ENCODE measurements at places on chromosomes 3 and 15. TPM values are rescaled to one million over a fixed set of nuclear protein-coding genes. Genes with fewer than 3 reads are reported as not detected.

The LRTM1 gene
- total RNA-seq = not detected

The MED12L gene
- 3.0 TPM for total RNA-seq

The SNX33 gene
- total RNA-seq = 2.2 TPM

The HRH1 gene
- 1.4 TPM for total RNA-seq

The ST8SIA2 gene
- not detected for total RNA-seq

- H3K4me1 ChIP-seq = peaks cover 24% of the 10 kb centered on the region
- no peaks in the 10 kb centered on the region for H3K36me3 ChIP-seq
- DNase-seq = peak; percentile 58
- peak overlapping the region; percentile 77 for H3K4me3 ChIP-seq
Measured at GRCh38 chr3:184524981-184525336, 36.6 kb upstream of the EPHB3 start.

GRCh38 chr3:185744997-185745843, 79.6 kb downstream of the IGF2BP2 start:
- H3K36me3 ChIP-seq = no peaks in the 10 kb centered on the region
- H3K4me3 ChIP-seq = no peak overlapping the region
- H3K4me1 ChIP-seq = peaks cover 5% of the 10 kb centered on the region
- peaks cover 2% of the 10 kb centered on the region for H3K27me3 ChIP-seq
- H3K27ac ChIP-seq = no peak overlapping the region

- no peak overlapping the region for H3K4me3 ChIP-seq
- H3K36me3 ChIP-seq = no peaks in the 10 kb centered on the region
- peaks cover 9% of the 10 kb centered on the region for H3K27me3 ChIP-seq
- H3K4me1 ChIP-seq = peaks cover 14% of the 10 kb centered on the region
Measured at GRCh38 chr3:18241837-18242236, 183.3 kb downstream of the SATB1 start.

DNA sequence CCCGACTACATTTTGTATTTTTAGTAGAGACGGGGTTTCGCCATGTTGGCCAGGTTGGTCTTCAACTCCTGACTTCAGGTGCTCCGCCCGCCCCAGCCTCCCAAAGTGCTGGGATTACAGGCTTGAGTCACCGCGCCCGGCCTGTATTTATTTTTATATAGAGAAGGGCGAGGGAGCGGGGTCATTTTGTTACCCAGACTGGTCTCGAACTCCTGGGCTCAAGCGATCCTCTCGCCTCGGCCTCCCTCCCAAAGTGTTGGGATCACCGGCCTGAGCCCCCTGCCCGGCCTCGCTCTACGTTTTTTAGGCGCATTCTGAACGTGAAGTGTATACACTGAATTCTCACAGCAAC, 514 bp upstream of the PPP4R2 start:
- DNase-seq = no peak
- peak overlapping the region; percentile 93 for H3K27ac ChIP-seq
- peak overlapping the region; percentile 85 for H3K4me3 ChIP-seq
- H3K4me1 ChIP-seq = peaks cover 31% of the 10 kb centered on the region

DNA sequence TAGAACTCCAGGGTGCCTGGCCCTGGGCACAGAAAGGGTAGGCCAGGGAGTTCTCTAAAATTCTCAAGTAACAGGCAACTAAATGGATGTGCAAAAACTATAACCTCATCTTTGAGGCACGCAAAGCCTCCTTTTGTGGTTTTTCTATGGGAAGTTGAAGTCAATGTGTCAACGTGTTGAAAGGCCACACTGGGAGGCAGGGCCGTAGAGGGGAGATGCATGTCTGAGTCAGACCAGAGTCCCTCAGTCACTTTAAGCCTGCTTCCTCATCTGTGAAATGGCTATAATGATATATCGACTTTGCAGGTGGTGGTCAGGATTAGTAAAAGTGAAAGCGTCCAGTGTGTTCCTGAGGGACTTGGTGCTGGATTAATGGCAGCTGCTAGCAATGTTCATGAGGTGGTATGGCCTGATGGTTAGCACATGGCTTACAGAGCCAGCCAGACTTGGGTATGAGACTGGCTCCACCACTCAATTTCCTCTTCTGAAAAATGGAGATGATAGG, 17.0 kb downstream of the TGM5 start:
- no peak overlapping the region for H3K4me3 ChIP-seq
- no peak overlapping the region for H3K27ac ChIP-seq
- peak; percentile 52 for DNase-seq
- peaks cover 12% of the 10 kb centered on the region for H3K27me3 ChIP-seq
- H3K4me1 ChIP-seq = peaks cover 25% of the 10 kb centered on the region

- H3K36me3 ChIP-seq = no peaks in the 10 kb centered on the region
- H3K4me1 ChIP-seq = no peaks in the 10 kb centered on the region
- no peak for DNase-seq
- H3K27me3 ChIP-seq = no peaks in the 10 kb centered on the region
Measured at GRCh38 chr15:35246451-35246850, 161.4 kb upstream of the NANOGP8 start.

DNA sequence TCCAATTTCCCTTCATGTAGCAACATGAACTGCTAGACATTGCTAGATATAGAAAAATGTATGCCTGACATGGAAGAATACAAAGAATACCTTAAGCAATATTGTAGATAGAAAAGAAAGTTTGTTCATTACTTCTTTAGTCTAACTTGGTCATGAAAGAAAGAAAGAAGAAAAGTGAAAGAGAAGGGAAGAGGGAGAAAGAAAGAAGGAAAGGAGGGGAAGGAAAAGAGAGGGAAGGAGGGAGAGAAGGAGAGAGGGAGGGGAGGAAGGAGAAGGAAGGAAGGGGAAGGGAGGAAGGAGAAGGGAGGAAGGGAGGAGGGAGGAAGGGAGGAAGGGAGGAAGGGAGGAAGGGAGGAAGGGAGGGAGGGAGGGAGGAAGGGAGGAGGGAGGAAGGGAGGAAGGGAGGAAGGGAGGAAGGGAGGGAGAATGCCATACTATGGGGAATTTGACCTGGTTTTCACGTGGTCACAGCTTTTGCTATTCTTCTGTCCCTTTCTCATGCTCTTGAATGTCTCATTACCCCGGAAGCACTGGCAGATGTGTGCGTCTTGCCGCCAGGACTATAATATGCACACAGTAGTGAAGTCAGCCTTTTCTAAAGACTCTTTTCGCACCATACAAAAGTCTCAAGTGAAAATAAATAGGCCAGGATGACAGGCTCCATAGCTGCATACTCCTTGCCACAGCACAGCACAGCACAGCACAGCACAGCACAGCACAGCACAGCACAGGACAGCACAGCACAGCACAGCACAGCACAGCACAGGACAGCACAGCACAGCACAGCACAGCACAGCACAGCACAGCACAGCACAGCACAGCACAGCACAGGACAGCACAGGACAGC, 78.2 kb downstream of the CHAC1 start:
- peaks cover 15% of the 10 kb centered on the region for H3K36me3 ChIP-seq
- no peak overlapping the region for H3K4me3 ChIP-seq
- peaks cover 3% of the 10 kb centered on the region for H3K4me1 ChIP-seq
- no peak overlapping the region for H3K27ac ChIP-seq
- no peak for DNase-seq

GRCh38 chr3:188544012-188544411, 390.1 kb downstream of the LPP start:
- no peak for DNase-seq
- H3K27ac ChIP-seq = no peak overlapping the region

DNA sequence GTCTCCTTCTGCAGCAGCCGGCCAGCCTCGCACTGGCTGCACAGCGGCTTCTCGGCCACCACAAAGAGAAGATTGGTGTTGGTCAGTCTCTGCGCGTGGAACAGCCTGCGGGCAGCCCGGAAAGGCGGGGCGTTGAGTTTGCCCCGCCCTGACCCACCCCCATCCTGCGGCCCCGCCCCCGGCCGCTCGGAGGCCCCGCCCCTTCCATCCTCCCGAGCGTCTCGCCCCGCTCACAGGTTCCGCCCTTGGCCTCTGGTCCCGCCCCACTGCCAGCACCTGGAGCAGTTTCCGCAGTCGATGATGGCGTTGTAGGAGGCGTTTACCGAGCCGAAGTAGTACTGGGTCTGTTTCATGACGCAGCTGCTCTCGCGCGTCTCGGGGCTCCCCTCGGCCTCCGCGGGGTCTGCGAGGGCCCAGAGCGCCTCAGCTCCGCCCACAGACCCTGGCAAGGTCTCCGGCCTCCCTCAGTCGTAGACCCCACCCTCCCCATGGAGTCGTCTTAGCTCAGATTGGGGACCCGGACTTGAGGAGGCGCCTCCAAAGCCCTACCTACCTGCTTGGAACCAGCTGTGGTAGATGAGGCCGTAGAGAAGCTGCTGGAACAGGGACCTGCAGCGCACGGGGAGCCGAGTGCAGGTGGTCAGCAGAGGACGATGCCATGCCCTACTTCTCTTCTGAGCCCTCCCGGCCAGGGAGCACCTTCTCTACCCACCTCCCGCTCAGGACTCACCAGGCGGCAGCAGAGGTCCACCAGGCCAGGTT, 5.9 kb upstream of the TMEM115 start:
- no peaks in the 10 kb centered on the region for H3K27me3 ChIP-seq
- peak; percentile 98 for DNase-seq
- H3K4me3 ChIP-seq = peak overlapping the region; percentile 72
- H3K36me3 ChIP-seq = no peaks in the 10 kb centered on the region
- peaks cover 13% of the 10 kb centered on the region for H3K4me1 ChIP-seq

- H3K4me1 ChIP-seq = no peaks in the 10 kb centered on the region
- peaks cover 56% of the 10 kb centered on the region for H3K36me3 ChIP-seq
- H3K4me3 ChIP-seq = no peak overlapping the region
- H3K27ac ChIP-seq = no peak overlapping the region
- no peaks in the 10 kb centered on the region for H3K27me3 ChIP-seq
Measured at GRCh38 chr15:70060214-70060992, 37.3 kb downstream of the TLE3 start.

- no peak overlapping the region for H3K4me3 ChIP-seq
- no peak overlapping the region for H3K27ac ChIP-seq
- peaks cover 2% of the 10 kb centered on the region for H3K27me3 ChIP-seq
- H3K36me3 ChIP-seq = no peaks in the 10 kb centered on the region
Measured at GRCh38 chr3:150277444-150277843, 130.7 kb upstream of the TSC22D2 start.

- H3K4me1 ChIP-seq = no peaks in the 10 kb centered on the region
Measured at GRCh38 chr3:22156868-22157267, 405.9 kb upstream of the ZNF385D start.

- H3K27ac ChIP-seq = peak overlapping the region; percentile 96
- DNase-seq = peak; percentile 23
- H3K4me3 ChIP-seq = peak overlapping the region; percentile 90
- peaks cover 17% of the 10 kb centered on the region for H3K4me1 ChIP-seq
- H3K27me3 ChIP-seq = no peaks in the 10 kb centered on the region
- H3K36me3 ChIP-seq = peaks cover 20% of the 10 kb centered on the region
Measured at GRCh38 chr15:34223904-34224596, 766 bp upstream of the EMC4 start.

DNA sequence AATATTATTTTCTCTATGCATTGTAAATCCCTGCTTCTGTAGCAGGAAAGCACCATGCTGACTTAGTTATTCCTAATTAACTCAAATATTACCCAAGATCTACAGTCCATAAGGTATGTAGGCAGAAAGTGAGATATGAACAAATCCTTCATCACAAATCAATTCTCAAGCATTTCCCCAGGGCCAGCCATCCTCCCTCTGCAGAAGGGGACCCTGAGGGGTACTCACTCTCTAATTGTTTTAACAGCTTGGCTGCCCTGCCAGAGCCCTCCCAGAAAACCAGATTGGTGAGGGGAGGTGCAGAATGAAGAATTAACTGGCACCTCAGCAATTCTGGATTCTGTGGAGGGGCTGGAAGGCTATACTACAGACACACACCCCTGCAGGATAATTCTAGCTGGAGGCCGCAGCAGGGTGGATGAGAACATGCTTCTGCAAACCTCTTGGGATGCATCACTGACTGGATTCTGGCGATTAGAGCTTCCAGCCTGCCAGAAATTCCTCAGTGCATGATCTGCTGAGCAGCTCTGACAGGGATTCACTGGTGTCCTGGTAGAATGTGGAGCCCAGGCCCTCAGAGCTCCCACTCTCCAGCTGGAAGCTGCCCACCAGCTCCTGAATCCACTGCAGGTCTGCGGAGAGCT, 88.6 kb upstream of the HERC1 start:
- H3K4me3 ChIP-seq = no peak overlapping the region
- H3K4me1 ChIP-seq = peaks cover 16% of the 10 kb centered on the region
- no peaks in the 10 kb centered on the region for H3K27me3 ChIP-seq
- H3K27ac ChIP-seq = no peak overlapping the region
- no peak for DNase-seq
- no peaks in the 10 kb centered on the region for H3K36me3 ChIP-seq

DNA sequence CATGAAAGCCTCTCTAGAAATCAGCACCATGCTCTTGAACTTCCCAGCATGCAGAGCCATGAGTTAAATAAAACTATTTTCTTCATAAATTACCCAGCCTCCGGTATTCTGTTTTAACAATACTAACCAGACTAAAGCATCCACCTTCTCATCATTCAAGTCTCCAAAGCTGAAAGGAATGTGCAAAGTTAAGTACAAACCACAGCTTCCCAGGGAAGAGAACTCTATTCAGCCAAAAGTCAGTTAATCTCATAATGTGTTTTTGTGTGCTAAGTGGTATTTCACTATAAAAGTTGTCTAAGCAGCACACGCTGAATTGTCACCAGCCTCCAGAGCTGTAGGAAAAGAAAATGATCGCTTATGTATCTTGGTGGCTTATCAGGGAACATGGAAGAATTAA, 135.5 kb upstream of the KCNH8 start:
- no peak overlapping the region for H3K27ac ChIP-seq
- no peak for DNase-seq
- H3K36me3 ChIP-seq = no peaks in the 10 kb centered on the region

DNA sequence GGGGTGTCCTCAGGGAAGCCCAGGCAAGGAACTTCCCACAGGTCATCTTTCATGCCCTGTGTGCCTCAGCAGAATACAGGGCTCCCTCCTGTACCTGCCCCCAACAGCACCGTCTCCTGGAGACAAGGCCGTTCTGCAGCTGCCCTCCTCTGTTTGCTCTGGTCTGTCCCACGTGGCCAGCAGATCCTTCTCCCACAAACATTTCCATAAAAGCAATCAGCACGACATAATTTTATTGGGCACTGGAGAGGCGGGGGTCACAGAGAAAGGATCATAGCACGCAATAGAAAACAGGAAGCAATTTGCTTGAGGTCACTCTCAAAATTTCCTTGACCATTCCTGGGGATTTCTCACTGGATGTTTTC, 29.4 kb downstream of the STARD5 start:
- peak overlapping the region; percentile 98 for H3K27ac ChIP-seq
- no peaks in the 10 kb centered on the region for H3K27me3 ChIP-seq
- peak overlapping the region; percentile 94 for H3K4me3 ChIP-seq
- H3K36me3 ChIP-seq = peaks cover 36% of the 10 kb centered on the region

DNA sequence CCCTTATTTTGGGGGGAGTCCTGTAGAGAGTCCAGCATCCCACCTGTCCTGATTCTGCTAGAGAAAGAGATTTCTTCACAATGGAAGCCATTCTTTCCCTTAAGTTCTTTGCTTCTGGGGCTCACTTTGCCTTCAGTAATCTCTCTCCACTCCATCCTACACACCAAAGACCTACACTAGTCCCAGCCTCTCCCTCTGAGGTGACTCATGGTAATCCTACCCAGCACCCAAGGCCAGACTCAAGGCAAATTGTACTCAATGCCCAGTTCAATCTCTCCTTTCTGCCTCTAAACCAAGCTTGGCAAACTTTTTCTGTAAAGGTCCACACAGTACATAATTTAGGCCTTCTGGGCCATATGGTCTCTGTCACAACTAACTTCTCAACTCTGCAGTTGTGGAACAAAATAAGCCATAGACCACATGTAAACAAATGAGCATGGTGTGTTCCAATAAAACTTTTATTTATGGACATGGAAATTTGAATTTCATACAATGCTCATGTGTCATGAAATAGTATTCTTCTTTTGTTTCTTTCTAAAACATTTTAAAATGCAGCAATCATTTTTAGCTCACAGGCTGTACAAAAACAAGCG, 72.5 kb downstream of the MRPL46 start:
- H3K27me3 ChIP-seq = peaks cover 4% of the 10 kb centered on the region
- no peak overlapping the region for H3K27ac ChIP-seq
- peaks cover 5% of the 10 kb centered on the region for H3K4me1 ChIP-seq
- DNase-seq = no peak
- H3K4me3 ChIP-seq = no peak overlapping the region

- H3K4me3 ChIP-seq = no peak overlapping the region
- H3K27me3 ChIP-seq = no peaks in the 10 kb centered on the region
- H3K36me3 ChIP-seq = no peaks in the 10 kb centered on the region
- no peak for DNase-seq
Measured at GRCh38 chr15:63454503-63455211, 49.7 kb upstream of the USP3 start.
